ENCODE measurements at places on chromosomes 2 and 18. TPM values are rescaled to one million over a fixed set of nuclear protein-coding genes. Genes with fewer than 3 reads are reported as not detected.

GRCh38 chr2:229620759-229621158 is 93.6 kb downstream of the DNER start:
- no peak for DNase-seq

The CRYGD gene
- 0.69 TPM for total RNA-seq

- no peak for DNase-seq
Measured at GRCh38 chr2:69789175-69789721, 40.2 kb upstream of the GMCL1 start.

DNA sequence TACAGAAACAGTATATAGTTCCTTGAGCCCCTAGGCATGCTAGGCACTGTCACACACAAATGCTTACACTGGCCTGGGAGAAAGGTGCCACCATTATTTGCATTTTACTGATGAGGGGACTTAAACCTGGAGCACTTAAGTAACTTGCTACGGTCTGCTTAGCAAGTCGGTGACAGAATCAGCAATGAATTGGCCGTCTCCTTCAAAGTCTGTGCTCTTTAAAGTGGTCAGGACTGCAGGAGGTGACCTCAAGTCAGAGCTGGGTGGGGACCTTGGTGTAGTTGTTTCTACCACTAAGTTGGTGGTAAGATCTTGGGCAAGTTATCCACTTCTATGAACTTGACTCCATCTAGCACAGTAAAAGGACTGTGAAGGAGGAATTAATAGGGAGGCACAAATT is 34.8 kb downstream of the PTPRM start:
- no peak for DNase-seq
